ENCODE measurements at places on chromosomes 7 and 10.

- peak; percentile 57 for DNase-seq
Measured at GRCh38 chr10:71696628-71697326, 22.8 kb downstream of the C10orf105 start.

DNA sequence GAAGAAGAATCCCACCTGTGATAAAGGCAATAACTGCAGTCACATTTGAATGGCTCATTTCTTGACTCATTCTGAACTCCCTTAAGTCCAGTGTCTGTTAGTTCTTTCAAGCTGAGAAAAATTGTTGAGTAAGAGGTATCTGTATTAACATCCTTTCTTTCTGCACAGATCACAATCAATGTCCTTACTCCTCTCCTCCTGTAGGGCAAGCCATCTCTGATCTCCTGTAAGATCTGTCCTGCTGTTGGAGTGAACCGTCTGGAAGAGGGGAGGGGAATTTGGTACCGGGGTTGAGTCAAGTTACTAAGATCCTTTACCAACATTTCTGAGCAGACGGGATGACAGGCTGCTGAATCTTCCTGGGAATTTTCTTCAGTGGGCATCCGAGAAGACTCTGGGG, 19.6 kb upstream of the RGS10 start:
- no peak for DNase-seq

- DNase-seq: no peak
Measured at GRCh38 chr10:103564776-103565520, 71.4 kb downstream of the NEURL1 start.

DNA sequence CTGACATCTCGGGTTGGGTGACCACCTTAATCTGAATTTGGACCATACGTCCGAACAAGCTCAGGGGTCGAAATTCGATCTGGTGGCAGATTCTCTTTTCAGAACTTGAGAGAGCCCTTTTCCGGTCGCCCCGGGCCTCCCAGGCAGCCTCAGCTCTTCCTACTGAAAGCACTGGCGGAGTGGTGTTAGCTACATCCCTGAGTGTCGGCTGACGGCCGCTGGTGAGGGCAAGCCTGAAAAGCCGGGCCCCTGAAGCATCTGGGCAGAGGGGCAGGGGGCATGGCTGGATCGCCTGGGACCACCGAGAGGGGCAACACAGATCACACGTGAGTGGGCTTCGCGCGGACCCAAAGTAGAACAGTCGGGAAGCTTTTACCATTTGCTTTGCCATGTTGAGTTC, 116.1 kb downstream of the SMURF1 start:
- no peak for DNase-seq

- no peak for DNase-seq
Measured at GRCh38 chr7:46480619-46481018, 559.5 kb upstream of the IGFBP3 start.

All from GM12892 (cell line).